Activated CD8-positive, alpha-beta memory T cell treated with anti-CD3 and anti-CD28 coated beads for 48 hours (primary cell): ENCODE measurements at places on chromosomes 13 and 19.

DNA sequence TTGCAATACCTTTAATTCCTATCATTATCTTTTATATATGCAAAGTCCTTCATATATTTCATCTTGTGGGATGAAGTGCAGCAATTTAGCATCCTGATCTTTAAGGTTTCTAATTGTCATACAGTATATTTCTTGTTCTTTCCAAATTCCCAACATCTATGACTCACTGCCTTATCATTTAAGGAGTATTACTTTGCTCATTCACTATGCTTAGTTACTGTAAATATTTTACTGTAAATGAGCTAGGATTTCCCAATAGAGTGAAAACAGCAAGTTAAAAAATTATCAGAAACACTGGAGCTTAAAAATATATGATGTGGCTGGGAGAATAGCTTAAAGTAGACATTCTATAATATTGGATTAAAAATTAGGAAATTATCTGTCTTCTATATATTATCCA is 69.9 kb downstream of the SLITRK6 start:
- DNase-seq = no peak

- DNase-seq = no peak
Measured at GRCh38 chr13:107860284-107860683, 355.1 kb downstream of the LIG4 start.

GRCh38 chr13:113950451-113951245 is 23.2 kb downstream of the C13orf46 start:
- DNase-seq = no peak

DNA sequence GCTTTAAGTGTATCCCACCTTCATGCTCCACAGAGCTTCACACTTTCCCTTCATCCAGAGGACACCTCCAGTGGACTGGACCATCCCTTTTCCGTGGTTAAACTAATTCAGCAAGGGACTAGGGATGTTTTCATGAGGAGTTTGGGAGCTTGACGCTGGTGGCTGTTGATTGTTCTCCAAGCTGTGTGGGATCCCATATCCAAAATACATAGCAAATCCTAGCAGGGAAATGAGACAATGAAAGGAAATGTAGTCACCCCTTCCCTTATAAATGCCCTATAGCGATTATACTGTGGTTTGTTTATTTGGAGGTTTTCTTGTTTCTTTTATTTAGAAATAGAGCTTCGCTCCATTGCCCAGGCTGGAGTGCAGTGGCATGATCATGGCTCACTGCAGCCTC is 31.6 kb upstream of the DPRX start:
- no peak for DNase-seq

- no peak for DNase-seq
Measured at GRCh38 chr13:101545521-101545920, 93.0 kb downstream of the ITGBL1 start.
